ENCODE measurements at places on chromosomes 12 and 14.
A peak's percentile ranks its signal among the peaks of the same experiment; 100 is the strongest.

GRCh38 chr12:110012659-110013058, 13.4 kb downstream of the ANKRD13A start:
- DNase-seq: no peak

DNA sequence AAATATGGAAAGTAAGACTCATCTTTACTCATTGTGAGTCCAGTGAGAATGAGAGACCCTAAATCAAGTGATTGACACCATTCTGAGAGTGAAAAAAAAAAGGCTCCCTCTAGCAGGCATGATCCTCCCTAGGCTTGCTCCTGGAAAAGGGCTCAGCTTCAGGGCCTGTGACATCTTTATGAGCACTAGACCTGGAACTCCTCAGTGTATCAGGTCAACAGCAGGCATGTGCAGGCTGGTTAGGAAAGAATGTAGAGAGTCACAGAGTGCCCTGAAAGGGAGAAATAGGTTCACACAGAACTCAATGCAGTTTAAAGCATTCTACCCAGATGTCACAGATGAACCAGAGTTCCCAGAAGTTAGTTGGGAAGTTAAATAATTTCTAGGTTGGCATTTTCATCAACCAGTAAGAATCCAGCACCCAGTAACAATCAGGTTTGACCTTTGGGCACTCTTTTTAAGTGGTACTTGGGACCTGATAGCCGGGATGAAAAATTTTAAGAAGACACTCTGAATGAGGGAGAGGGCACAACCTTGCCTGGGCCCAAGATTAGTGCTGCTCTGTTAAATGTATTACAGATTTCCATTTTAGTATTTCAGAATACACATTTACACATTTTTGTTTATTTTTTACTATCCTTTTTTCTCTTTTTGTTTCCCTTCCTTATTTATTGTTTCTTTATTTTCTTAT, 828.8 kb downstream of the C12orf50 start:
- DNase-seq: no peak

- no peak for DNase-seq
Measured at GRCh38 chr14:75977582-75977943, 4.2 kb downstream of the TGFB3 start.

DNA sequence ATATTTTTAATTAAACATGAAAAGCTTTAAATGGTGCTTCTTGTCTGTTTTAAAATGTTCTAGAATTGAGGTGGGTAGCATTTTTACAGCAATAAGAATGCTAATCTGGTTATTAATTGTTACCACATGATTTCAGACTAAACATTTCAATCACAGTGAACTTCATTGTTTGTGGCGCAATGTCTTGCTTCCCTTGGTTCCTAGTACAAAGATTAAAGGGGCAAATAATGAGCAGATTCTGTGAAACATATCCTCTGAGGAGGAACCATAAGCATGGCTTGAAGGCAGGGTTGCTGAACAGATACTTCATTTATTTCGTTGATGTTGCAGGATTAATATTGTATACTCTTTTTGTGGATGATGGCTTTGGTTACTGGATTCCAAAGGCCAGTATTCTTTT, 162.1 kb downstream of the FUT8 start:
- no peak for DNase-seq

- DNase-seq: no peak
Measured at GRCh38 chr12:6694701-6695100, 5.5 kb upstream of the ZNF384 start.

GRCh38 chr12:91947459-91947858, 198.2 kb downstream of the BTG1 start:
- no peak for DNase-seq

GRCh38 chr12:6555018-6555691, 687 bp downstream of the IFFO1 start:
- DNase-seq: no peak

GRCh38 chr12:89678225-89678624, 30.4 kb downstream of the ATP2B1 start:
- DNase-seq: no peak

GRCh38 chr12:104090685-104091084, 26.4 kb downstream of the HCFC2 start:
- DNase-seq: no peak

- peak; percentile 36 for DNase-seq
Measured at GRCh38 chr14:50318031-50318626, 6.0 kb downstream of the DMAC2L start.

GRCh38 chr14:49367696-49368095, 218.5 kb downstream of the RPS29 start:
- no peak for DNase-seq
